ENCODE measurements at places on chromosomes 5 and 9.

GRCh38 chr5:136793300-136793699, 428.0 kb upstream of the TRPC7 start:
- DNase-seq = no peak

- no peak for DNase-seq
These were observed 429.5 kb downstream of the DTWD2 start for GRCh38 chr5:118558871-118559270.

DNA sequence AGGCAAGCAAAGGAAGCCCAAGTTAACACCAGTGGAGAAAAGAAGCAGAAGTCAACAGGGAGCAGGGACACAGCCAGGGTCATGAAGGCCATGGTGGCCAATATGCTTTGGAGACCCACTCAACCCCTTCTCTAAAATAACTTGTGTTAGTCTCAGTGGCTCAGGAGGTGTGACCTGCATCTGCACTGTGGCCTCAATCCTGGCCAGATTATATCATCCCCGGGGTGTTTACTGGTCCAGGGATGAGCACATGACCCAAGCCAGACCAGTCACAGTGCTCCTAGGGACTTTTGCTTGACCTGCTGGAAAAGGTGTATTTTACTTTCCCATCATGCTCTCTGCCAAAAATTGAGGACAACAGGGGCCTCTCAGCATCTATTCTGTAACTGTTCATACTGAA, 105.2 kb downstream of the DPYSL3 start:
- no peak for DNase-seq

GRCh38 chr9:4077499-4078102, 222.3 kb downstream of the GLIS3 start:
- DNase-seq = no peak

GRCh38 chr5:1651971-1652872, 128.5 kb upstream of the LPCAT1 start:
- no peak for DNase-seq

DNA sequence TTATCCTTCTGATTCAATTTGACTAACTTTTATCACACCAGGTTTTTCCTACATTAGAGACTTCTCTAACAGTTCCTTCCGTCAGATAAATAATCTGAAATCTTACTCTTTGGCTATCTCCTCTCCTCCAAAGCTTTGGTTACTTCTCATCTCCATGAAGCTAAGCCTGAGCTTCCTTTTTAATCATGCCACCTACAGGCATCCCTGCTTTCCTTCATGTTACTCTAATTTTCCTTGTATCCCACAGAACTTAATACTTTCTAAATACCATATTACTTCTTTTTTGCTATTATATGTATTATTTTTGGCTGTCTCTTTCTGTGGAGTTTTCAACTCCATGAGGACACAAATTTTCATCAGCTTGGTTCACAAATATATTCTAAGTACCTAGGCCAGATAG, 49.7 kb downstream of the C9 start:
- DNase-seq = no peak

DNA sequence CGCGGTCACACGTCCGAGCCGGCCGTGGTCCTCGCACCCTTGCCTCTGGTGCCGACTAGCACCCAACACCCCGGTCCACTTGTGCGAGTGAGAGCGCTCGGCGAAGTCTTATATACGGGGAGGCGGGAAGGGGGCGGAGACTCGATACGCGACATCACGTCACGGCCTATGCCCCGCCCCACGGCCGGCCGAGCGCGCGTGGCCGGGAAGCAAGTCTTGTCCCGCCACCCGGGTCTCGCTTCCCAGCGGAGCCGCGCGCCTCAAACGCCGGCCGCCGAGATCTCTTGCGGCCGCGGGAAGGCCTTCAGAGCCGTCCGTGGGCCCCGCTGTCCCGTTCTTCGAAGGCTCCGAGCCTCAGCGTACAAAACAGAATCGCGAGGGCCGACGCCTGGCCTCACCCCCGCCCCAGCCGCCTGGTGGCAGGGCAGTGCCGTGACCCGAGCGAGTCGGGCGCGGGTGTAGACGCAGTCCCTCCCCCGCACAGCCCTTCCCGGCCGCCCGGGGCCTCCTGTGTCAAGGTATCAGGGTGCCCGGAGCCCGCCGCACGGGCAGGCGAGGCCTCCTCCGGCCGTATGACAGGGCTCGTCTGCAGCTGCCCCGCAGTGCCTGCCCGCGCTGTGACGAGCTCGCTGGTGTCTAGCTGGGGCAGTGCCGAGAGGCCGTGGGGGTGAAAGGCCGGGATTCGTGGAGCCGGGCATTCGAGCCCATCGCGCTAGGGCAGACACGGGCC, at the start of gene PLK2:
TSS of gene PLK2 (minus strand) at position 85 of the 730 bp plus-strand sequence. CDS start 127 bp downstream, outside the sequence.
- DNase-seq = no peak

GRCh38 chr5:31537851-31538250, 5.8 kb downstream of the C5orf22 start:
- no peak for DNase-seq
